Stimulated activated CD8-positive, alpha-beta memory T cell treated with anti-CD3 and anti-CD28 coated beads, Interleukin-7, amount 100 ng/mL, for 48 hours (primary cell): ENCODE measurements at places on chromosomes 12 and 14.

DNA sequence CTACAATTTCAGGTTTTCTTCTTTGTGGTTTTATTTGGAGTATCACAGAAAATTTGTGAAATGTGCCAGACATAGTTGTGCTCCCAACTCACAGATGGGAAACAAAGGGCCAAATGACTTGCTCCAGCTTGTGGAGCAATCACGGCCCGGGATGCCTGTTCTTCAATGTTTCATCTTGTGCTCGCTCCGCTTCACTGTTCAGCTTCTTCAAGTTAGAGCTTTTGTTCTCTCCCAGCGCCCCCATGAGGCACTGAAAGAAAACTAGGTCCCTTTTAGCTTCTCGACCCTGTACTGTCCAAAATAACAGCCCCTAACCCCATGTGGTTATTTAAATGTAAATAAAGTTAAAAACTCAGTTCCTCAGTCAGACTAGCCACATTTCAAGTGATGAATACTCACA is 187.9 kb upstream of the STXBP6 start:
- DNase-seq, result no peak

DNA sequence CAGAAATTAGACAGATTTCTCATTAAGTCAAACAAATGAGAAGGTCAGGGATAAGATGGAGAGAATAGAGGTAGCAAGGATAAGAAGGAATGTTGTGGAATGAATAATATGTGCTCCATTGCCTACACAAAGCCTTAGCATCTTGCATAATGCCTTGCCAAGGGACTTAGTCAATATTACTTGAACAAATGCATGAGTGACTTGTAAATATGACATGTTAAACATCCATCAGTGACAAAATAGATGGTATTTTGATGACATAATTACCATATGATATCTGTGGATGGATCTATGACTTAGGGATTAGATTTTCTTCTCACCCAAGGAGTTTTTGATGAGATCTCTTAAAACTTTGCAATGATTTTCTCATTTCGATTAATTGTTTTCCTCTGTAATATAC is 194.1 kb upstream of the RASSF8 start:
- DNase-seq, result no peak

- no peak for DNase-seq
Measured at GRCh38 chr12:45407981-45408728, 192.3 kb downstream of the ANO6 start.

GRCh38 chr14:91374879-91375702 is 42.5 kb downstream of the CCDC88C start:
- no peak for DNase-seq

- DNase-seq, result peak; percentile 64
Measured at GRCh38 chr12:107322063-107322462, 228.7 kb upstream of the CRY1 start.

- DNase-seq, result no peak
Measured at GRCh38 chr12:91178139-91178561, 4.5 kb downstream of the DCN start.

GRCh38 chr14:75068294-75069120 is 934 bp upstream of the ZC2HC1C start:
- no peak for DNase-seq

GRCh38 chr14:51121096-51121495 is 26.2 kb upstream of the TRIM9 start:
- DNase-seq, result no peak

- DNase-seq, result no peak
Measured at GRCh38 chr14:47389535-47389934, 285.9 kb downstream of the MDGA2 start.

DNA sequence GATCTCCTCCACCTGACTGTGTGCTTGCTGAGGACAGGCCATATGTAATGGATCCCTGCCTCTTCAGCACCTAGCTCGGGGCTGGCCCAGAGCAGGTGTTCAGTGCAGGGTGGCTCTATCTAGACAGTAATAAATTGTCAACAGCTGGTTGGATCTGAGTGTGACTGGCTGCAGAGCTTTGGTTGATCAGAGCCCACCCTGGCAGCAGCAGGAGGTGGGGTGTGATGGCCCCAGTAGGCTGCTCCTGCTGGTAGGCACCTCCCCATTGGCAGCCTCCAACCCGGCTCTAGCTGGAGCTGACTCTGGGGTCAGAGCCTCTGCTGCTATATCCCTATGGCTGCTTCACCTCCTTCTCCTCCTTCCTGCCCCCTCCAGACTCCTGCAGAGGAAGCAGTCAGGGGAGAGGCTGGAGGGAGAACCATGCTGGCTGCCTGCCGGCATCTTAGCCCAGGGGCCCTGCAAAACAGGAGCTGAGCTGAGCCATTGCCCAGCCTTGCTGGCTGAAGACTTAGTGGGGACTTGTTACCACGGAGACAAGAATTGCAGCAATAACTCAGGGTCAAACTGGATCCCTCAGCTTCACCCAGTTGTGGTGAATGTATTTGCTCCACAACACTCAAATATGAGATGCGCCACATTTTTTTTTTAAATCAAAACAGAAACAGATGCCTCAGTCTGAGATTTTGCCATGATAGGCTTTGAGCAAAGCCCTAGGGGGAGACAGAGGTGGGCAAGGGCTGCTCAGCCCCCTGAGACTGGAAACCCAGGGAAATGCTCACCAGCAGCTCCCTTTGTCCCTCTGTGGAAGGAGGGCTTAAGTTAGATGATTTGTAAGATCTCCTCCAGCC is 22.2 kb downstream of the TMEM63C start:
- no peak for DNase-seq

DNA sequence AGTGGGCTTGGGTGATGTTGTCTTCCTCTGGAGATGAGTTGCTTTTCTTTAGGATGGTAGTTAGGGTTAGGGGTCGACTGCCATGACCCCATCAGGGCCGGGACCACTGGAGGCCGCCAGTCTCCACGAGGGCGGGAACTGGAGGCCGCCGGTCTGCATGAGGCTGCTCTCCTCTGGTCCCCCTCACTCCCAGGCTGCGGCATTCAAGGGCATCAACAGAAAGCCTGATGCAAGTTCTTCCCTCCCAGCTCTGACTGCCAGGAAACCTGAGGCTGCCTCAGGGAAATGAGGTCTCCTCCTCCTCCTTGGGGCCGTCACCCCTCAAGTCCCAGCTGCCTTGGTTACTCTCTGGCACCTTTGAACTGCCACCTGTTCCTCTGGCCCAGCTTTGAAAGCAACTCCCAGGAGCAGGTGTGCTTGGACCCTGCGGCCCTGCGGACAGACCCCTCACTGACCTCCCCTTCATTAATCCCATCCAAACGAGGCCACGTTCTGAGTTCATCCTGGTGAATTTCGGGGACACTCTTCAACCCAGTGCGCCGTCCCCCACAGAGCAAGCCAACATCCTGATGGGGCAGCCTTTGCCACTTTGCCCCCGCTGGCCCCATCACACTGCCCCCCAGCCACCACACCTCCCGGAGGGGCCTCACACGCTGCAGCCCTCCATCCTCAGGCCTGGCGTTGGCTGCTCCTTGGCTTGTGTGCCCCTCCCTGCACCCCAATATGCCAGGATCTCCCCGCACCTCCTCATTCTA is 37.2 kb upstream of the FBRSL1 start:
- DNase-seq, result no peak

- DNase-seq, result no peak
Measured at GRCh38 chr12:26133521-26133920, 8.7 kb upstream of the BHLHE41 start.
